ENCODE measurements at places on chromosomes 16 and 17. TPM values are rescaled to one million over a fixed set of nuclear protein-coding genes. Genes with fewer than 3 reads are reported as not detected.

DNA sequence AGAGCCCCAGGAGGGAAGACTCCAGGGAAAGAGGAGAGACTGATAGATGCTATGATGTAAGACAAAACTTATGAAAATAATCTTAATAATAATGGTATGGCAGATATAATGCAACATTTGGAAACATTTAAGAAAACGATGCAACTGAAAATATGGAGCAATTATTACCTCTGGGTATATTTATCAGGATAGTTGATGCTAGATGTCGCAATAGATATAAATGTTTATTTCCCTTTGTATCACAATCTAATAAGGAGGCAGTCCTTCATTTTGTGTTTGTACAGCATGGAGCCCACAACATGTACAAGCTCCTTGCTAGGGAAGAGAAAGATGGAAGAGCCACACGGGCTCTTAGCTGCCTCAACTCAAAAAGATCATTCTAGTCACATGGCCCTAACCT, 101.1 kb upstream of the TMEM132E start:
- H3K4me1 ChIP-seq = no peaks in the 10 kb centered on the region
- DNase-seq = no peak
- no peaks in the 10 kb centered on the region for H3K36me3 ChIP-seq
- H3K4me3 ChIP-seq = no peak overlapping the region

GRCh38 chr17:40459636-40460603, 16.7 kb downstream of the IGFBP4 start:
- peaks cover 28% of the 10 kb centered on the region for H3K36me3 ChIP-seq
- H3K27me3 ChIP-seq = peaks cover 17% of the 10 kb centered on the region
- H3K4me3 ChIP-seq = no peak overlapping the region
- H3K4me1 ChIP-seq = peaks cover 69% of the 10 kb centered on the region

DNA sequence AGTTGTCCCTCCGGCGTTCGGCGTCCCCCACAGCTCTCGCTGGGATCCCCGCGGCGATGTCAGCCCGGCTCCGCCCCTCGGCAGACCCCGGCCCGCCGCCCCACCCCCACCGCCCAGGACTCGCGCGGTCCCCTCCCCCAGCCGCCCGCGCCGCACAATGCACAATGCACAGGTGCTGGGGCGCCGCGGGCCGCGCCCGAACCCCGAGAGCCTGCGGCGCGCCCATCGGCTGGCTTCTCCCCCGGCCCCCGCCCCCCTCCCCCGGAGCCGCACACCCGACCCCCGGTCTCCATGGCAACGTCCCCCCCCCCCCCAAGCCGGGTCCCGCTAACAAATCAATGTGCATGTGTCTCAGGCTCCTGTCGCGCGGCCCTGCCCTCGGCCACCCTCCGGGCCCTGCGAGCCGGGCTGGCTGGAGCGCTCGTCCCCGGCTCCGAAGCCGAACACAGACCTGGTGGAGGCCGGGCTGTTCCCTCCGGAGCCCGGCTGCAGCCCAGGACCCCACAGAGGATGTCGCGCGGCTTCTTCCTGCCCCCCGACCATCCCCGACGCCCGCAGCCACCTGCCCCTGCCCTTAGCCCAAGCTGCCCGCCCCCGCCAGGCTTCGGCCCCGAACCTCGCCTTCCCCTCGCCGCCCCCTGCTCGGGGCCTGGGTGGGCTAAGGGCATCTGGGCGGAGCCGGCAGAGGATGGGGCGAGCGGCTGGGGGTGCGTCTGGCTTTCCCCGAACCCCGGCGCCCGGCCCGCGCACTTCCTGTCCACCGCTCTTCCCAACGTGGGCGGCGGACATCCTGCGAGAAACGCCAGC, 818 bp upstream of the CBX8 start:
- no peak overlapping the region for H3K27ac ChIP-seq
- no peak for DNase-seq
- peaks cover 4% of the 10 kb centered on the region for H3K36me3 ChIP-seq
- H3K27me3 ChIP-seq = peaks cover 40% of the 10 kb centered on the region
- H3K4me3 ChIP-seq = peak overlapping the region; percentile 91

DNA sequence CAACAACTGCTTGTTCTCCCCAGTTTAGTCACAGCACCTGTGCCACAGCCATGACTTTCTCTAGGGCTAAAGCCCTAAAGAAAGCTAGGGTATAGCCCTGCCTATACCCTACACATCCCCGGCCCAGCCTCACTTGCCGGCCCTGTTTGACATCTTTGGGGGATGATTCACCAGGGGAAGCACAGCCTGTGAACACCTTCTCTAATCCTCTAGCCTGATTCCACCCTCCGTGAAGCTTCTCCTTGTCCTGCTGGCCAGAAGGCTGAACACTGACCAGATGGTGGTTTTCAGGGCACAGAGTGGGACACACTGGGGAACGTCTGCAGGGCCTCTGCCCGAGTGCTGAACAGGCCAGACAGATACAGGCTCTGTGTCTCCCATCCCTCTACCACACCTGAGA, 6.0 kb downstream of the CLEC16A start:
- H3K27me3 ChIP-seq = no peaks in the 10 kb centered on the region
- no peaks in the 10 kb centered on the region for H3K36me3 ChIP-seq
- peaks cover 79% of the 10 kb centered on the region for H3K4me1 ChIP-seq
- peak overlapping the region; percentile 51 for H3K27ac ChIP-seq
- no peak for DNase-seq

DNA sequence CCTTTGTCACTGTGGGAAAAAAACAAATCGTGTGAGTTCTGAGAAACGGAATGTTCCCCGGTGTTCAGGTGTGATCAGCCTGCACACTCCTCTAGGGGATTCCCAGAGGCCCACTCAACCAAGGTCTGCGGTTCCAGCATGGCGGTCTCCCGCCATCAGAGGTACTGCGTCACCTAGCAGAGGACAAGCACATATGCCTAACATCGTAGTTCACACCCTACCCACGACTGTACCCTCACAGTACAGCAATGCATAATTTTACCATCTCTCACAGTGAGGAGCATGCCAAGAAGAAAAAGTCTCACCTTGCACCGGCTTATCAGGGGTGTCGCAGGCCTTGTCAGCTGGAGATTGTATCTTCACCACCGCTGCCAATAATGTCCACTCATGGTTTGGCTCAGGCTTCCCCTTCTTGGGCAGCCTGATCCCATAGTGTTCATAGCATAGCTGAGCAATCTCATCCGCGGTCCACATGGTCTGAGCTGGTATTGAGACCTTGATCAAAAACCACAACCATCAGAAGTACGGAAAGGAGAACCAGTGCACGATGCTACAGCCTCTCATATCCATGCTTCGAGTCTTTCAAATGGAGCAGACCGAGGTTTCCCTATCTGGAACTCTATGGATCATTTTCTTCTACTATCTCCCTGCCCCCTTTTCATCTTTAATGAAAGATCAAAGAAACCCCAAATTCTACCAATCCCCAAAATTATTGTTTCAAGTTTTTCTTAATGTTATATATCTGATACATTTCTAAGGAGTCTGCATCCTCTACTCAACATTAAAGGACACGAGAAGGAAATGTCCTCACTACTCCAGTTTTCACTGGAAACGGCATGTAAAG, 2.5 kb downstream of the ADAT1 start:
- H3K36me3 ChIP-seq = peaks cover 22% of the 10 kb centered on the region
- peaks cover 46% of the 10 kb centered on the region for H3K4me1 ChIP-seq
- H3K27me3 ChIP-seq = peaks cover 5% of the 10 kb centered on the region

GRCh38 chr16:239948-240277, 5.3 kb downstream of the FAM234A start:
- peaks cover 2% of the 10 kb centered on the region for H3K27me3 ChIP-seq
- peaks cover 3% of the 10 kb centered on the region for H3K36me3 ChIP-seq
- H3K27ac ChIP-seq = no peak overlapping the region
- DNase-seq = no peak
- H3K4me3 ChIP-seq = no peak overlapping the region
- H3K4me1 ChIP-seq = peaks cover 15% of the 10 kb centered on the region

- DNase-seq = peak; percentile 73
- no peak overlapping the region for H3K4me3 ChIP-seq
- peaks cover 20% of the 10 kb centered on the region for H3K4me1 ChIP-seq
- no peak overlapping the region for H3K27ac ChIP-seq
- H3K36me3 ChIP-seq = peaks cover 13% of the 10 kb centered on the region
Observed at GRCh38 chr16:106623-107324, 28.7 kb downstream of the MPG start.

DNA sequence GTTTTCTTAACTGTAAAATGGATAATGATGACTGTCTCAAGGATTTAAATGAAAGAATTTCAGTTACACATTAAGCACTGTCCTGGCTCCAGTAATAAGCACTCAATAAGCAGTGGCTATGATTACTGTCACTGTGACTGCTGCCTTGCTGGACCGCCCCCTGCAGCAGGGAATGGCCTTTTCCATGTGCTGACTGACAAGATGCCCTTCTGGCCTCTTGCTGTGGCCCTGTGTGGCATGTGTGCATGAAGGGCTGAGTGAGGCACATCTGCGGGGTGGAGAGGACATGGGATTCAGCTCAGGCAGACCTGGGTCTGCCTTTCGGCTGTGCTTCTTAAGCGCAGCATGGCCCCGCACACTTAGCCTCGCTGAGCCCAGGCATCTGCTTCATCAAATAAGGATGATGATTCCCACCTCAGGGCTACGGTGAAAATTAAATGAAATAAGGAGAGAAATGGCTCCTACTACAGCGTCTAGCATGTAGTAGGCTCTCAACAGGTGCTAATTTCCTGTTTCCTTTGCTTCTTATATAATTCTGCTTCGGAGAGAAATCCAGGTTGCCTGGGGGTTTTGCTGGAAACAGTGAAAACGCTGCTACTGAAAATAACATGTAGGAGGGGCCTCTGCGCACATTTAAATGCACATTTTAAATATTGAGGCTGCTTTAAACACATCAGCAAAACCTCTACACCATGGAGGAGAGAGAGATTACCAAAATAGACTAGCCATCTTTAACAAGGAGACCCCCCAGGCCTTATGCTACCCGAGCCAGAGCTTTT, 183.9 kb downstream of the PARN start:
- no peak overlapping the region for H3K27ac ChIP-seq
- no peak overlapping the region for H3K4me3 ChIP-seq
- H3K27me3 ChIP-seq = no peaks in the 10 kb centered on the region

GRCh38 chr17:50688245-50688644, 19.5 kb downstream of the ANKRD40 start:
- H3K4me3 ChIP-seq = no peak overlapping the region
- DNase-seq = no peak
- H3K36me3 ChIP-seq = peaks cover 10% of the 10 kb centered on the region
- H3K27ac ChIP-seq = no peak overlapping the region
- H3K4me1 ChIP-seq = peaks cover 53% of the 10 kb centered on the region
- peaks cover 3% of the 10 kb centered on the region for H3K27me3 ChIP-seq

- no peak for DNase-seq
- H3K27me3 ChIP-seq = peaks cover 2% of the 10 kb centered on the region
- H3K4me3 ChIP-seq = no peak overlapping the region
- no peaks in the 10 kb centered on the region for H3K36me3 ChIP-seq
- peaks cover 14% of the 10 kb centered on the region for H3K4me1 ChIP-seq
Observed at GRCh38 chr17:75450270-75450669, 6.2 kb upstream of the TMEM94 start.

- H3K36me3 ChIP-seq = no peaks in the 10 kb centered on the region
- no peak for DNase-seq
- peak overlapping the region; percentile 86 for H3K27ac ChIP-seq
- no peaks in the 10 kb centered on the region for H3K27me3 ChIP-seq
- peaks cover 26% of the 10 kb centered on the region for H3K4me1 ChIP-seq
Observed at GRCh38 chr16:88705801-88706228, 393 bp downstream of the RNF166 start.

GRCh38 chr17:14407541-14407940, 106.7 kb downstream of the HS3ST3B1 start:
- H3K27me3 ChIP-seq = peaks cover 3% of the 10 kb centered on the region
- no peaks in the 10 kb centered on the region for H3K36me3 ChIP-seq
- DNase-seq = no peak
- no peak overlapping the region for H3K27ac ChIP-seq
- no peaks in the 10 kb centered on the region for H3K4me1 ChIP-seq

DNA sequence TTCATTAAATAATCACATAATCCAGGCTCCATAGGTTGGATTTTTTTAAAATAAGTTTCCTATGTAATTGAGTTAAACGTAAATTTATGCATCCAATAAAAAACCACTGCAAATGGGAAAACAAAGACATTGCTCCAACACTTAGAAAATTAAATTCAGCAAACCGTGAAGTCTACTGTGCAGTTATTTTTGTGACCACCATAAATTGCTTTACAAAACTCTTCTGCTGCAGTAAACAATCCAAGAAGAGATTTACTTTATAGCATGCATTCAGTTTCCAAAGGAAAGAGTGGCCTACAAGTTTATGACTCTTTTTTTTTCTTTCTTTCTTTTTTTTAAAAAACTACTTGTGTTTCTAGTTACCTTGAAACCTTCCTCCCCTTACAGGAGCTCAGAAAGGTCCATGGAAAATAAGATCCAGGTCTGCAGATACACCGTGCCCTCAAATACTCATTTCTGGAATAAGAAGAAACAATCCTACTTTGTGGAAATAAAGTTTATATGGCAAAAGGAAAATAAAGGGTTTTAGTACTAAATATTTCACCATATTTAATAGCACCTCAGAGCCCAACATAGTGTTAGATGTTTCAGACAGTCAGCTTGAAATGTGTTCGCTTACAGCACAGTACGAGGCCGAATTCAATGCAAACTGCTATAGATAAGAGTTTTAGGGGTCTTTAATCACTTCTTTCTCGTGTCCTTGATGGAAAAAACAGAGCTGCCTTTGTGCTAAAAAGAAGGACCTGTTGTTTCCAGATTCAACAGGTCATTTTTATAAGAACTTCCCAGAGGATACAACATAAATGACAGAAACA, 3.2 kb downstream of the HS3ST3A1 start:
- peaks cover 26% of the 10 kb centered on the region for H3K36me3 ChIP-seq
- peak overlapping the region; percentile 91 for H3K4me3 ChIP-seq
- no peaks in the 10 kb centered on the region for H3K27me3 ChIP-seq
- no peak for DNase-seq
- H3K27ac ChIP-seq = peak overlapping the region; percentile 62

GRCh38 chr17:38591759-38592241, 14.0 kb downstream of the SRCIN1 start:
- H3K4me3 ChIP-seq = no peak overlapping the region
- peak; percentile 66 for DNase-seq
- no peaks in the 10 kb centered on the region for H3K36me3 ChIP-seq
- peaks cover 16% of the 10 kb centered on the region for H3K4me1 ChIP-seq
- H3K27me3 ChIP-seq = peaks cover 61% of the 10 kb centered on the region
- H3K27ac ChIP-seq = no peak overlapping the region

GUCY2D gene
- not detected for total RNA-seq

TNFSF13 gene
- total RNA-seq = 1.2 TPM

NME2 gene
- total RNA-seq = 903 TPM

MYH1 gene
- total RNA-seq = not detected

OR3A3 gene
- not detected for total RNA-seq

CNTNAP4 gene
- total RNA-seq = not detected
